ENCODE measurements at places on chromosomes 2 and 18.

GRCh38 chr18:33697498-33697897, 119.5 kb downstream of the ASXL3 start:
- no peak for DNase-seq

- no peak for DNase-seq
These were observed 56.9 kb upstream of the LHCGR start for GRCh38 chr2:48812416-48812815.

- peak; percentile 94 for DNase-seq
These were observed 60.4 kb downstream of the WDSUB1 start for GRCh38 chr2:159226059-159226461.

GRCh38 chr2:219243291-219243761, 1.9 kb downstream of the GLB1L start:
- DNase-seq: no peak

- no peak for DNase-seq
These were observed 78.2 kb downstream of the FBXO15 start for GRCh38 chr18:74069178-74070050.

GRCh38 chr2:229905601-229906000, 16.2 kb downstream of the TRIP12 start:
- DNase-seq: no peak

DNA sequence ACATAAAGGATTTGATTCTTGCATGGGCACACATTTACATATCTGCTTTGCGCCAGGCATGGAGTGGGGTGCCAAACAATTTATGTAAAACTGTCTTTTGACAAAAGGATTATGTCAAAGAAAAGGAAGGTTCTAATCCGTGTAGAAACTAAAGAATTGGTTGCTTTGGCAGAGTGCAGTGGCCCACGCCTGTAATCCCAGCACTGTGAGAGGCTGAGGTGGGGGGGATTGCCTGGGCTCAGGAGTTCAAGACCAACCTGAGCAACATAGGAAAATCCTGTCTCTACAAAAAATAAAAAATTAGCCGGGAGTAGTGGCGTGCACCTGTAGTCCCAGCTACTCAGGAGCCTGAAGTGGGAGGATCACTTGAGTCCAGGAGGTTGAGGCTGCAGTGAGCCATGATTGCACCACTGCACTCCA, 1.1 kb upstream of the MTERF4 start:
- DNase-seq: no peak

DNA sequence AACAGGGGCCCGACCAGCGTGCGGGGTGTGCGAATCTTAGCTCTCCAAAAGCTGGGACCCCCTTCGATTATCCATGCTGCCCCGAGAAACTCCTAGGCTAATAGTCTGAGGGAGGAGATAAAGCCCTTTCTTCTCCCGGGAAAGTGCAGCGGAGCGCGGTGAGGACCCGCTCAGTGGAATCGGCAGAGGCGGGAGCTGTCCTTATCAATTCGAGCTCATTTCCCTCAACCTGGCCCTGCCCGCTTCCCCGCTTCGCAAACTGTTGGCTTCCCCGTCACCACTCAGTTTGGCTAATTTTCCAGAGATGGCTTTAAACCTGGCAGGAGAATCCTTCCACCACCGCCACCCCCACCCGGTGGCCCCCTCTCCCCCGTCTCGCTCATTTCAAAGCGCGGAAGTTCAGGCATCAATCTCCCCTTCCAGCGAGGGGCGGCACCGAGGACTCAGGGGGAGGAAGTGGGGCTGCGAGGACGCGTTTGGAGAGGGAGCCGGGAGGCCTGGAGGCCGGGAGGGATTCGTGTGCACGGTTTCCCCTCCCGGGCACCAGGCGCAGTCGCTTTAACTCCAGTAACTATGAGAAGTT, 1.6 kb downstream of the KLHL14 start:
- no peak for DNase-seq

DNA sequence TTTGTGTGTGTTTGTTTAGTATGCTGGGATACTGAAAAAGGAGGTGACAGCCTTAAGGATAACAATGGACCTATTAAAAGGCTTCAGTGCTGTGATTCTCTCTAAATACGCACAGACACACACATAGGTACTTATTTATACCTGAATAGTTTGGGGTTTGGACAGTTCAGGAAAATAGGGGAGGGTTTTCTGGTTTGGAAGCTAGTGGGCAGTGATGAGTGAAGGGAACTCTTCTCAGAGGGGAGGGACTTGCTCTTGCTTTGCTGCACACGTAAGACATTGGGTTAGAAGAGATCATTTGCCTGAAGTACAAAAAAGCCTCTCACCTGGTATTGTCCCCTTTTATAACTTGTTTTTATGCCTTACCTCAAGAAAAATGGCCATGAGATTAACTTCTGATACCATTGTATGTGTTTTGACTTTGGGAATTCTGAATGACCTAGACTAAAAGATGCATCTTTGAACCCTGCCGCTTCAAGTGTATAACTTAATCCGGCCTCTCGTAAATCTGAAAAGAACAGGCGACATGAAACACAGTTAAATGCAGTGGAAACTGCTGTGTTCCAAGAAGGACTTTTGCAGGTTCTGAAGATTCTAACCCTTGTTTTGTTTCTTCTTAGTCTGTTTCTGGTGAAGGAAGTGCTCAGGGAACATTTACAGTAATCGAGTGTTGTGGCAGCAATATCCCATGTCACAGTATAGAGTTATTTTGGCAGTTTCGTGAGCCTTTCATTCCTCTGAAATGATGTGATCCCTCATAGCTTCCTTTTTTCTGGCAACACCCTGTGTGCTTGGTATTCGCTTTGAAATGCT, 2.5 kb downstream of the CRIM1 start:
- no peak for DNase-seq

- no peak for DNase-seq
These were observed 111.1 kb downstream of the MTX2 start for GRCh38 chr2:176380341-176380740.

- DNase-seq: no peak
These were observed 21.9 kb upstream of the USP14 start for GRCh38 chr18:136433-136832.

- DNase-seq: no peak
These were observed 51.7 kb downstream of the SOS1 start for GRCh38 chr2:39069136-39069515.

- DNase-seq: no peak
These were observed 54.8 kb downstream of the ATP9B start for GRCh38 chr18:79123948-79124347.

- DNase-seq: no peak
These were observed 96.8 kb upstream of the ARL4C start for GRCh38 chr2:234593636-234594035.

DNA sequence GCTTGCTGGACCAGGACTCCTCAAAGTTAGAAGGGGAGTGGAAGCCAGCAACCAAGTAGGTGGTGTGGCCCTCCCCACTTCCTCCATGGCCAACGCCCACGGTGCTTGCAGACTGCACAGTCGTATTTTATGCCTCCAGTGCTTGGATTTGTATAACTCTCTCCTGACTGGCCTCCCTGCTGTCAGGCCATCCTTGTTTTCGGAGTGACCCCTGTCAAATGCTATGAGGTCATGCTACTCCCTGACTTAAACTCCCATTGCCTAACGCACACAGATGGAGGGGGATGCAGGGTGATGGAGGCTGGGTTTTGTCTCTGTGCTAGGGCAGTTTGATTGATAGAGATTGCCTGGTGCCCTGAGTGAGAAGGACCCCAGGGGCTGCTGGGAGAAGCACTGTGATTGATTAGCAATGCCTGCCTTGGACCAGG, 36.1 kb downstream of the GLI2 start:
- DNase-seq: no peak

- no peak for DNase-seq
These were observed 140.8 kb upstream of the ZFP36L2 start for GRCh38 chr2:43367012-43367782.

- DNase-seq: no peak
These were observed 118.7 kb upstream of the NRP2 start for GRCh38 chr2:205563646-205564045.

GRCh38 chr2:36507408-36507812, 90.6 kb downstream of the FEZ2 start:
- DNase-seq: peak; percentile 45

- no peak for DNase-seq
These were observed 368.7 kb downstream of the CDH19 start for GRCh38 chr18:66235206-66235605.
